MCF 10A (cell line): ENCODE measurements at places on chromosomes 12 and 14. TPM values are rescaled to one million over a fixed set of nuclear protein-coding genes. Genes with fewer than 3 reads are reported as not detected.
A peak's percentile ranks its signal among the peaks of the same experiment; 100 is the strongest.

The LRRK2 gene
- 4.2 and 4.5 TPM in 2 replicates for total RNA-seq

The KRT71 gene
- total RNA-seq, result not detected in 2 replicates

The IQSEC3 gene
- total RNA-seq, result not detected in 2 replicates

The KRT82 gene
- not detected in 2 replicates for total RNA-seq

The RGS6 gene
- not detected in 2 replicates for total RNA-seq

The C12orf50 gene
- total RNA-seq, result 0.29 TPM in 1 of 2 replicates, not detected in the other

The MSRB3 gene
- total RNA-seq, result 31.1 and 35.1 TPM in 2 replicates

The CLEC9A gene
- not detected in 2 replicates for total RNA-seq

The NDRG2 gene
- total RNA-seq, result 0.81 and 0.82 TPM in 2 replicates

The ABCC9 gene
- total RNA-seq, result 0.12 TPM in 2 replicates

GRCh38 chr12:42804928-42805327 is 215.4 kb upstream of the PRICKLE1 start:
- DNase-seq, result peak; percentile 20

- no peak for DNase-seq
Measured at GRCh38 chr12:49287876-49288275, 7.1 kb upstream of the PRPH start.

- DNase-seq, result no peak
Measured at GRCh38 chr12:77591959-77592743, 238.5 kb upstream of the NAV3 start.

DNA sequence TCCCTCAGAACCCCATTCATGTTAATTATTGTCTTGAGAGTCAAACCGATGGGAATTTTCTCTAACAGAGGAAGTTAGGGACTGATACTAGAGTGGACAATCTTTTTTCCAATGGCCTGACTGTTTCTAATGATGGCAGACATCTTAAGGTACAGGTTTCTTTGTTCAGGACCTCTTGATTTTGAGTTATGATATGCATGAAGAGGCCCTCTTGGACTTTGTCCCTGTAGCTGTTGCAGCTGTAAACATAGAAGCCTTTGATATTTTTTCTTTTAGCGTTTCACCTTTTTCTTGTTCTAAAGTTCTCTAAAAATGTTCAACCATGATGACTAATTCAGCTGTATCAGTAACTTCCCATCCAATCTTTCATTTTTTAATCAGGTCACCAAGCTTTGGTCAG is 53.0 kb downstream of the LGR5 start:
- DNase-seq, result no peak

- DNase-seq, result no peak
Measured at GRCh38 chr12:14244876-14245669, 120.4 kb upstream of the ATF7IP start.

GRCh38 chr14:50402965-50403364 is 6.3 kb upstream of the CDKL1 start:
- DNase-seq, result no peak

- DNase-seq, result no peak
Measured at GRCh38 chr12:122989225-122989839, 8.9 kb downstream of the ARL6IP4 start.

DNA sequence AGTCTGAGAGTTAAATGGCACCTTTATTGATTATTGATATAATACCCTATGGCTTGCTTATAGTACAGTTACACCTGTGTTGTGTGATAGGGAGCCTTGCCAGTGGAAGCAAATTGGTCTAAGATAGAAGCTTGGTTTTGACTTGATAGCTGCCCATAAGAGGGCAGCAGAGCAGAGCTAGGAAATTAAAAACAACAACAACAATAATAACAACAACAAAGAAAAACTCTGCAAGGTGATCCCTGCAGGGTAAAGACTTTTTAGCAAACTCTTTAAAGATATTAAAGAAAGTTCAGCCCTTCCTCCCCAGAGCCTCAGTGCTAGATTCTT is 18.0 kb upstream of the RNASE10 start:
- no peak for DNase-seq

DNA sequence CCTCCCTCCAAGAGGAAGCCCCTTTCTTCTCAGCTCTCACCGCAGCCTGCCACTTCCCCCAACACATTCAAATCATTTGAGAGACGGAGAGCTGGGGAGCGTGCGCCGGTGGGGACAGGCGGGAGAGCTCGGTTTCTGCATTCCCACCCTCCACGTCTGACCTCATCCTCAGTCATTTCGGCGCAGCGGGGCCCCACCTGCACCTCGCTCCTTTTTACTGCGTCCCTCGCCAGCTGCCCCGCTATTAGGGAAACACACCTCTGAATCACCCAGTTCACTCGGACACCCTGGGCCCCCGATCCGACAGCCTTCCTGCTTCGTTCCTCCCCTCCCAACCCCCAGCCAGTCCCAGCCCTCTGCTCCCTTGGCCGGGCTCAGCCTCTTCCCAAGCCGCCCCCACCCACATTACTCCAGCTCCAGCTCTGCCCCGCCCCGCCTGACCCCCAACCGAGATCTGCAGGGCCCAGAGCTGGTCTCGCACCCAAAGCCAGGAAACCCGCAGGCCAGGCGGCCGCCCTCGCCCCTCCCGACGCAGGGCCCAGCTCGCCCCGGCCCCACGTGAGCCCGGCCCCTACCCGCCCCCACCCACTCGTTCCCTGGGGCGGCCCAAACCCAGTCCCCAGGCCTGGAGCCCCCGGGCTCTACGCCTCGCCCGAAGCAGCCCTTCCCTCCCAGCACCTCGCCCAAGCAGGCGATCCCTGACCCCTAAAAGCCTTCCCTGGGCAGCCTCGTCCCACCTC is 783 bp downstream of the CORO1C start:
- peak; percentile 75 for DNase-seq

- peak; percentile 10 for DNase-seq
Measured at GRCh38 chr14:99476864-99477263, 3.8 kb downstream of the SETD3 start.

GRCh38 chr12:51866762-51867161 is 18.2 kb upstream of the FIGNL2 start:
- DNase-seq, result peak; percentile 9

GRCh38 chr14:32414808-32415255 is 85.7 kb downstream of the AKAP6 start:
- DNase-seq, result no peak

DNA sequence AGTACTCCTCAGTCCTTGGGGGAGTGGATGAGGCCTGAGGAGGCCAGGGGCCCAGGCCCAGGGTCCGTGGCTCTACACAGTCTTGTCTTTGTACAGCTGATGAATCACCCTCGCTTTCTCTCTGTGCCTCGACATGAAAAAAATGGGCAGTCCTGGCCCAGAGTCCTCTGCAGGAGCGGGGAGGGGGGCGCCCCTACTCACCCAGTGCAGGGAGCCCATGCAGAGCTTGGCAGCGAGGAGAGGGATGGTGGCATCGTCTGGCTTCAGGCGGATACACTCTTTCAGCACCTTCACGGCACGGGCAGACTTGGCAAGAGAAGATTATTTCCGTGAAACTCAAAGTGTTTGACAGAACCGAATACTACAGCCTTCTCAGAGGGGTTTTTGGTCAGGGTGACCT is 159.3 kb downstream of the TTC7B start:
- DNase-seq, result no peak

GRCh38 chr12:54370171-54370730 is 6.0 kb upstream of the GPR84 start:
- DNase-seq, result peak; percentile 80

DNA sequence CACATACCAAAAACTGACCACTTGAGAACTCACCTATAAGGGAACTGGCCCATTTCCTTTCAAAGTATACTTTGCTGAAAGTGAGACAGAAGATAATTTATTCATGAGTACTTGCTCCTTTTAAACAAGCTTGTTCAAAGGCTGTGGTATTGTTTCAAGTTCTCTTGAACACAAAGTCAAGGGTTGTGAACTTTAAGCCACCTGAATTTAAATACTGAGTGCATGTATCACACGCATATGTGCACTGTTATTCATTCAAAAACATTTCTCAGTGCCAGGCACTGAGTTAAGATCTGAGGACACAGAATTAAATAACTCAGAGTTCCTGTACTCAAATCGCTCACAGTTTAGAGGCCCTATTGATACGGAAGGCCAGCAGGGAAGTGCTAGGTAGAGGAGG is 19.1 kb upstream of the LDHB start:
- no peak for DNase-seq

DNA sequence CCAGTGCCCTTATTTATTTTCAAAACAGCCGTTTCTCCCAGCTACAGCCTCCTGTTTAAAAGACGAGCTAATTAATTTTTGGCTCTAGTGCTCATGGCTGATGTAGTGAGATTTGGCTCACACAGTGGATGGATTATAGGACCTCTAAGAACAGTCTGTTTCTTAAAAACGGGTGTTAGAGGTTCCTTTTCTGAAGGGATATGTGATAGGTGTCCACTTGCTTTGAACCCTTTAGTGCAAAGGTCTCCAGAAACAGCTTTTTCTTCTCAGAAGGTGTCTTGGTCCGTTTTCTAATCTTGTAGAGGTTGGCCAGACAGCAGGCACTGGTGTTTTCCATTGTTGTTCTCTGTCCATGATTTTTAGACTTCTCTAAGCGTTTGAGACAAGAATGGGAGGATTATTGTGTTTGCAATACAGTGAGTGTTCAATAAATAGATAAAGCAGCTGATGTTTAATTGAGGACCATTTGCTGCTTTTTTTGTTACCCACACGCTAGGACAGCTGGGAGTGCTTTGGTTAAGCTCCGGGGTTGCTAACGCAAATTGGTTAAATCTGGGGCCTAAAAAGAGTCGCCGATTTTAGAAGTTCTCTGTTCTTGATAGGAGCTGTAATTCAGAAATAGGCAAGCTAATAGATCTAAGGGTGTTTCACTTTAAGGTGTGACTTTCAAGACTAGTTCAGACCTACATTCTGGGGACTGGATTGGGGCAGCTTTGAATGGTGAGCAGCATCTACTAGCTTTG is 1.0 kb downstream of the BORCS5 start:
- no peak for DNase-seq

DNA sequence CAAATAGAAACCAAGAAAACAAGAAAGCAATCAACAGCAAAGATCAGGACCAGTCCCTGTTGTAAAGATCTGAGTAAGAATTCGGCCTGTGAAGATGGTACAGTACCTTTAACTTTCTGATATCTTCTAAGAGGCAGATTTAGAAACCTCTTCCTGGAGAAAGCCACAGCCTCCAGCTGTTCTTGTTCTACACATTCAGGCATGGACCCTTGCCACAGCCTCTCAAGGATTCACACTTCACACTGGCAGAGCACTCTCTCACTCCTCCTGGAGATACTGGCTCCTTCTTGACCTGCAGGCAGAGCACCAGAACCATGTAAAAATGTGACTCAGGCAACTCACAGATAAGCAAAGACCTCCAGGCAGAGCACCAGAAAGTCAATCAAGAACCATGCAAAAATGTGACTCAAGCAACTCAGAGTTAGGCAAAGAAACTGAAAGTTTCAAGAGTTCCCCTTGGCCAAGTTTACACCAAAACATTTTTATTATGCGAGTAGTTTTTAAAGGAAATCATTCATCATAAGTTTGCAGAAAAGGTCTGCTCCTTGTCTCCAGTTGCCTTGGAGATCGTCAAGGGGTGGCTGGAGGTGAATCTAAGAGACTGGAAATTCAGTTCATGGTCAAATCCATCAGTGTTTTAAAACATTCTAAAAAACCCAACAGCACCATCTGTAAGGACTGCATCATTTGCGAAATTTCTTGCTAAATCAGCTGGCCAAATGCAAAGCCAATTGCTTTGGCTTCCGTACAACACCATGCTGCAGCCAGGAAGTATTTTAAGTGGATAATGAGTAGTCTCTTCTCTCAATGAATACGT is 119.3 kb upstream of the MDM1 start:
- peak; percentile 4 for DNase-seq

DNA sequence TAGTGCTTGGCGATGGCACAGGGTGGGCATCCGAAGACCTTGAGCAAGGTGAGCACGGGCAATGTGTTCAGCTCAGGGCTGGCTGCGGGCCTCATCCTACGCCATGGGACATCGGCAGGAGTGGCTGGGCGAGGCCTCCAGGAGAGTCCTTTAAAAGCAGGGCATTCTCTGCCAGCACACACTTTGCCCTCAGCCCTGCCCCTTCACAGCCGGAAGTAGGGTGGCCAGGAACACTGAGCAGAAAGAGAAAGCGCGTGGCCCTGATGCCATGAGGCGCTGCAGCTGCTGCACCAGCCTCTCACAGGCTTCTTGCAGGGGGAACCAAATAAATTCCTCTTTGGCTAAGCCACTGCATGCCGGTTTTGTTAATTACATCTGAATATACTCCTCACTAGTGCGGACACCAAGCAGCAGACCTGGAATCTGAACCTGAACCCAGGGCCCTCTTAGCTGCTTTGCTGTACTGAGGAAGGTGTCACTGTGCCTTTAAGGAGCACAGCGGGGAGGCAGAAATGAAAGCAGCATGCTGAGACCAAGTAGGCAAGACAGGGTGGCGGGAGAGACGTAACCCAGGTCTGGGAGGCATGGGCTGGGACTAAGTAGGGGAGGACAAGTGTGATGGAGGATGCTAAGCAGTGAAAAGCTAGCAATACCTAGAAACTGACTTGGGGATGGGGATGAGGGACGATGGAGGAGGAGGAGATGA is 155.2 kb downstream of the TTC7B start:
- DNase-seq, result no peak

GRCh38 chr14:72466325-72466724 is 427.6 kb downstream of the DPF3 start:
- DNase-seq, result no peak

- peak; percentile 25 for DNase-seq
Measured at GRCh38 chr12:99281277-99281676, 366.3 kb upstream of the GARIN6 start.

DNA sequence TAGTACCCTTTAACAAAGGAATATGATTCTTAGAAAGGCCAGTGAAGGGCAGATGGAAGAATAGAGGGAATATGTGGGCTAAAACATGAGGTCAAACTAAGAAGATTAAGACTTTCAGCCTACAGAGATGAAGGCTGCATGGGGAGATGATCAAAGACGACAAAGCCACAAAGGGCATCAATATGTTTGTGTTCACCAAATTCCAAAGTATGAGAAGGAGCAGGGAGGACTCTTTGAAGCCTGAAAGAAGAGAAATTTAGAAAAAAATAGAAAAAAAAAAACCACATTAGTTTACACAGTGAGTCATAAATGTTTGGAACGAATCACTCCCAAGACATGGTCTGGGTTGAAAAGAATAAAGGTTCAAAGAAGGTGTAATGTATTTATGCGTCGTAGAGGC is 131.8 kb downstream of the NEDD1 start:
- peak; percentile 10 for DNase-seq
